Fibroblast of skin of right quadriceps (primary cell): ENCODE measurements at places on chromosomes 16 and 17.

DNA sequence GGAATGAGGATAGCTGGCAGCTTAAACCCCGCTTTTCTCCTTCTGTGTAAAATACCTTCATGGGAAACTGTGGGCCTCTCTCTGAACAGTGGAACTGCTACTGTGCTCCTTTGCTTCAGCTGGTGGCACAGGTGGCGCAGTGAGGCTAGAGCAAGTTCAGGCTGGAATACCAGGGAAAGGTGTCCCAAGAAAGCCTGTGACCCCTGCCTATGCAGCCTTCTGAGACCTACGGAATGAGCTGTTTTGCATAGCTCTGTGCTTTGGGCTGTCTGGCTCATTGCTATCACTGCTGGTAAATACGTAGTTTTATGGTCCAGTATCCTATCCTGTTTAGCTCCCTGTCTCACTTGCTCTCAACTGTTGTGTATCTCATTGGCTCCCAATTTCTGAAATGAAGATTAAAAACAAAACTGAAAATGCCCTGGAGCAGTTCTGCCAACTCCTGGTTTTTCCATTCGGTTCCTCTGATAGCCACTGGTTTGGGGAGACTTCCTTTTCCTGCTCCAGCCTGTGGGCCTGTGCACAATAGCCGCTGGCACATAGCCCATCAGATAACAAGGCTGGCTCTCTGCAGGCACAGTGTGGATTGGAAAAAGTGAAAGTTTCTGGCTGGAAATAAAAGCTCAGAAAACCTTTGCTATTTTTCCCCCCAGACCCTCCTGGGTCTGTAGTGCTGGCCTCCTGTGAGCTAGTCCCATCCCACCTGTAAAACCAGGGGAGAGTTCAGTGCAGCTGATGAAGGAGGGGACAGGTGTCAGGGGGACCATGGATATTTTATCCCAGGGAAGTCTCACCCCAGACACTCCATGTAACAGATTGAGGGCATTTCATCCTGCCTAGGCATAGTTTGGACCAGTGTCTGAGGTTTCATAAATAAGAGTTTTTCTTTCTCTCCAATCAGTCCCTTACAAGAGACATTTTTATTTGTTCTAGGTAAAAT is 24.0 kb downstream of the LIMD2 start:
- peak; percentile 70 for DNase-seq

GRCh38 chr16:31052114-31052513 is 18.8 kb downstream of the STX4 start:
- peak; percentile 90 for DNase-seq

DNA sequence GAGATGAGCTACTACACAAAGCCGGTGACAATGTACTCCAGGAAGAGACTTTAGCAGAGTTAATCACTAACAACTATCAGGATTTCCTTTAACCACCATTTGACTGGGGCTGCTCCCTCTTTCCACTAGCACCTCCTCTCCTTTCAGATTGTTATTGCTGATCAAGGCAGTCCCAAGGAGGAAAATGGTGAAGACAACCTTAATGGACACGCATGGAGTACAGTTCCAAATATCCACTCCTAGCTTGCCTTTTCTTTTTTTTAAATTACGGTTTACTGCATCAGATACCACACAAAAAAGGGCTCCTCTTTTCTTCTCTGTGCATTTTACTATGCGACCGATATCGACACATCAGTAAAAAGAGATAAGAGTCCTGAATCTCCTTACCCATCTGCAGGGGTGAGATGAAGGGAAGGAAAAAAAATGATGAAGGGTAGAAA is 30.9 kb downstream of the FAM222B start:
- DNase-seq = peak; percentile 12

DNA sequence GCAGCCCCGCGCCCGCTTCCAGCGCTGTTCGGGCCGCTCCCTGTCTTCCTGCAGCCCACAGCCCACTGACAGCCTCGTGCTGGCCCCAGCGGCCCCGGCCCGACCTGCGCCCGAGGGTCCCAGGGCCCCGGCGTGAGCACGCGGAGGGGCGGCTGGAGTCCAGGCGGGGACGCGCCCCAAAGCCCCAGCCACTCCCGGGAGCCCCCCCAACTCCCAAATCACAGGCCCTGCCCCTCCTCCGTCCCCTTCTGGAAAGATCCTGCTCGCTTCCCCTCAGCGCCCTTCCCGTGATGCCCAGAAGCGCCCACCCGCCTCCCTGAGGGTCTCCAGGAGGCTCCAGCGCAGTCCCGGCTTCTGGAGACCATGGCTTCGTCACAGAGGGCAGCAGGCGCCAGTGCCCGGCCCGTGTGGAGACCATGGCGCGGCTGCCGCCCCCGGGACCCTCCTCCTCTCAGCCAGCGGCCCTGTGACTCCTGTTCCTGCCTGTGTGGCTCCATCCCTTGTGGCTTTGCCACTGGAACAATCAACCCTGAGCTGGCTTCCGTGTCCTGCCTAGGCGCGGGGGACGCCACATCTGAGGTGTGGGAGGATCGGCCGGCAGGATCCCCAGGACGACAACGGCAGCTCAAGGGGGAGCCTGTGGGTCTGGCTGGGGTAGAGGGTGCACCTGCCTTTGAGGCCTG is 3.9 kb downstream of the UTS2R start:
- DNase-seq = no peak

GRCh38 chr16:48592839-48593429 is 17.0 kb downstream of the N4BP1 start:
- peak; percentile 19 for DNase-seq

DNA sequence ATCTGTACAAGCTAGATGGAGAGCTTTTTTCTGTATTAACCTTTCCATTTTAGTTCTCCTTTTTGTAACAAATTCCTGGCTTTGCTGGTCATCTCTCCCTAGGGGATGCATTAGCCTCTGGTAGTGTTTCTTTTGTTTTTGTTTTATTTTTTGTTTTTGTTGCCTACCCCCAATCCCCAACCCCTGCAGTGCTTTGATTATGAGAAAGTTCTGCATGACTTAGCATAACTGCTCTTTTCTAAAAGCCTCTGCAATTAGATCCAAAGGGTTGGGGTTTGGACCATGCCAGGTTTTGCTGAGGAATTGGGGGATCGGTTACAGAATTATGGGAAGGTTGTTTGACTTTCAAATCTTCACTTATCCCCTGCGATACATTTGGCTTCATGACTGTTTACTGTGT is 98.2 kb downstream of the ADAMTS18 start:
- DNase-seq = no peak

- peak; percentile 92 for DNase-seq
Measured at GRCh38 chr16:11682655-11683096, 14.4 kb downstream of the SNN start.

DNA sequence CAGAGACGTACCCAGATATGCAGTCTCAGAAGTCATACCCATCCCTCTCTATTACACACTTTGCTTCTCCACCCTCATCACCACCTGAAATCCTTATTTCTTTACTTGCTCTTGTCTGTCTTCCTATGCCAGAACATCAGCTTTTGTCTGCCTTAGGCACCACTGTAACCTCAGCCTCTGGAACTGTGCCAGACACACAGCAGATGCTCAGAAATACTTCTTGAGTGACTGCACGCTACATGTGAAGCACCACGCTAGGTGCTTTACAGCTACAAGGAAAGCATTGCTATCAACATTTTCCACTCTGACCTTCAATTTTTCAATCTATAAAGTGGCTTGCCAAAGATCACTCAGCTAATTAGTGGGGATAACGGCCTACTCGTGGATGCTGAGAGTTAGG is 226.8 kb downstream of the CHD9NB start:
- DNase-seq = no peak

GRCh38 chr16:8026450-8026849 is 563.9 kb downstream of the TMEM114 start:
- no peak for DNase-seq

DNA sequence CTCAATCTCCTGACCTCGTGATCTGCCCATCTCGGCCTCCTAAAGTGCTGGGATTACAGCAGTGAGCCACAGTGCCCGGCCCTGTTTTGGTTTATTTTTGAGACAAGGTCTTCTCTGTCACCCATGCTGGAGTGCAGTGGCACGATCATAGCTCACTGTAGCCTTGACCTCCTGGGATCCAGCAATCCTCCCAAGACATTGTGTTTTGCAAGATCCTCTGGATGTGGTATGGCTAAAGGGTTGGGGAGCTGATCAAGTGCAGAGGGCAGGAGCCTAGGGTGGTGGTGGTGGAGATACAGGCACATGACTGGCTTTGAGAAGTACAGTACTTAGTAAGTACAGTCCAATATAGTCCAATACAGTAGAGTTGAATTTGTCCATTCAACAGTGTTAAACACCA is 16.6 kb upstream of the TNS4 start:
- no peak for DNase-seq

DNA sequence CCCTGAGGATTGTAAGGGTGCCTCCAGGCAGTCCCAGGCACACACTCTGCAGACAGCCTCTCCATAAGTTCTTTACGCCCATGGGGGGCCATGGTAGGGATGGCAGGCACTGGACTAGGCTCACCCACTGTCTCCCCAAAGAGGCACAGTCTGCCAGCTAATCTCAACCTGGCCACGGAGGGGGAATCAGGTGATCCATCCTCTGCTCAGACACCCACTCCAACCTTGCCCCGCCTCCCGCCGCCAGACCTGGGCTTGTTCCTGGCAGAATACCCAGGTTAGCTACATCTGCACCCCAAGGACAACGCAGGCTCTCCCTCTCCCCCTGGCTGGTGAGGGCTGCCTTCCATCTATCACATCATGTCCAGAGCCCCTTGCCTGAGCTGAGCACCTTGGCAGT is 1.2 kb downstream of the NLGN2 start:
- DNase-seq = no peak

DNA sequence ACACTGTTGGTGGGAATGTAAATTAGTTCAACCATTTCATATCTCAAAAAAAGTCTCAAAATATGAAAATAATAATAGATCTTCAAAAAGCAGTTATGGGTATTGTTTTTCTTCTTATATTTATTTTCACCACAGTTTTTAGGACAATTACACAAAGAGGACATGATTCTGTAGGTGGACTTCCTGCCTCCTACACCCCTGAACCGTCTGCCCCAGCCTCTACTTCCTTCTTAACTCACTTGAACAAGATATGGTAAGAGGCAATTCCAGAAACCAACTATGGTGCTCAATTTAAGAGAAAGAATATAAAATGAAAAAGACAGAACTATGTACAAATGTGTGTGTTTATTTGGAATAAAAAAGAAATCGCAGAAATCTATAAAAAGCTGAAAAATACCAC is 74.1 kb upstream of the MON1B start:
- no peak for DNase-seq

- no peak for DNase-seq
Measured at GRCh38 chr16:9323170-9323569, 231.7 kb downstream of the HAPSTR1 start.

GRCh38 chr17:8312251-8312650 is 2.2 kb downstream of the ARHGEF15 start:
- DNase-seq = no peak

DNA sequence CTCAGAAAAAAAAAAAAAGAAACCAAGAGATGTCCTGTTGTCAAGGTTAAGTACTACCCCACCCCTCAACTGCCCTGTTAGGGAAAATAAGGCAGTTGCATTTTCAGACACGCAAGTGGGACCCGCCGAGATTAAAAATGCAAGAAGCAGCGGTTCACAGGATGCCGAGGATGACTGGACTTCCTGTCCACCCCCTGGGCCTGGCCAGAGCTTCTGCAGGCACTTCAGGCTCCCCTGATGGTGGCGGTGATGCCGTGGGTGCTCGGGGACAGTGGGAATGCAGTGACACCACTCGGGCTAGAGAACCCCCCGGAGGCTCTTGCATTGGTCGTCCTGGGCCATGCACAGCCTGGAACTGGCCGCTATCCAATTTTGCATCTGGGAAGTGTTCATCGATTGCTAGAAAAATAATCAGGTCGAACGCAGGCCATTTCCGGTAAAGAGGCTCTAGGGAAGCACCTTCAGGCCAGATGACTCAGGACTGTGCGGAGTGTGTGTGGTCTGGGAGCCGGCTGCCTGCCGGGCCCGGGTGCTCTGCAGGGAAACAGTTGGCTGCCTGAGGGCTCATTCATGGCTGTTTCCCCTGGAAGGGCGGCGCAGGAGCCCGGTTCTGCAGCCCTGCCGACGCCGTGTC is 13.4 kb upstream of the CRISPLD2 start:
- peak; percentile 86 for DNase-seq

DNA sequence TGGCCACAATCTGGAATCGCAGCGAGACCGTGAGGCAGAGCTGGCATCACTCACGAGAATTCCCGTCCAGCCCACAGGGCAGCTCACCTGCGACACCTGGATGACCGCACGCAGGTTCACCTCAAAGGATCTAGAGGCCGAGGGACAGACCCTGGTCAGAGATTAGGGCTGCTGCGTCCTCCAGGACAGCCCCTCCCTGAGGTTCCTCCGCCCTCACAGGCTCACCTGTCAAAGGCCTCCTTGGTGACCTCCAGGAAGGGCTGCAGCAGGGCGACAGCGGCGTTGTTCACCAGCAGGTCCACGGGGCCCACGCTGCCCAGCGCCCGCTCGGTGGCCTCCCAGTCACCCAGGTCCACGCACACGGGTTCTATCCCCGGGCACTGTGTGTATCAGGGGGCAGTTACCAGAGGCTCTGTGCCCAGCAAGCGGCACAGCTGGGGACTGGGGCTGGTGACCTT is 834 bp downstream of the DCXR start:
- no peak for DNase-seq

GRCh38 chr17:76566988-76567431 is 18.6 kb downstream of the ST6GALNAC2 start:
- DNase-seq = no peak

DNA sequence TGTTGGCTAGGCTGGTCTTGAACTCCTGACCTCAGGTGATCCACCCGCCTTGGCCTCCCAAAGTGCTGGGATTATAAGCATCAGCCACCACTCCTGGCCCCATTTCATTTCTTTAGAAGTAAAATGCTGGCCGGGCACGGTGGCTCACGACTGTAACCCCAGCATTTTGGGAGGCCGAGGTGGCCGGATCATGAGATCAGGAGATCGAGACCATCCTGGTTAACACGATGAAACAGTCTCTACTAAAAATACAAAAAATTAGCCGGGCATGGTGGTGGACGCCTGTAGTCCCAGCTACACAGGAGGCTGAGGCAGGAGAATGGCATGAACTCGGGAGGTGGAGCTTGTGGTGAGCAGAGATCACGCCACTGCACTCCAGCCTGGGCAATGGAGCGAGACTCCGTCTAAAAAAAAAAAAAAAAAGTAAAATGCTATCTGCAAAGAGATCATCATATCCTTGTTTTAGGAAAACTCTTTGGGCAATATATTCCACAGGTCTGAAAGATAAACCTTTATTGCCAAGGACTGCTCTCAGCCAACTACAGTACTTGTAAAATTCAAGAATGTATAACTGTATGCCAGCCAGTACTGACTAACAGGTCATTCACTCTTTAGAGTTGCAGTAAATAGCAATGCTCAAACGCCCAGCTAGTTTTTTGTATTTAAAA is 3.8 kb downstream of the GJC1 start:
- no peak for DNase-seq

DNA sequence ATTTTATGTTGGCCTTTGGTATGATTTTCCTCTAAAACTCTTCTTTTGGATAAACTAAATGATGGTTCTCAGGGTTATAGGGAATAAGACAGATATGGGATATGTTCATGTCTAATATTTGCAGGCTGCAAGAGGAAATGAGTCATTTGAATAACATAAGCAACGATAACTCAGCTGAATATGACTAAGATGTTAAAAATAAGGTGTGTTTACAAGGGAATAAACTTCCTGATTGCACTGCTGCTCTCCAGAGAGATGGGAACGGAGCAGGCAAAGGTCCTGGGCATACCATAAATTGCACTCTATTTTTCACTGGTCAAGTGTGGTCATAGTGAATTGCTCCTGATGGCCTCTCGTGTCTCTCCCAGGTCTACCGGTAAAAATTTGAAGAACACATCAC is 666.2 kb downstream of the TOX3 start:
- DNase-seq = peak; percentile 73

- no peak for DNase-seq
Measured at GRCh38 chr17:29874931-29875596, 55.0 kb downstream of the SSH2 start.

GRCh38 chr16:68995011-68995504 is 110.4 kb upstream of the HAS3 start:
- DNase-seq = peak; percentile 49
